HS-5 (cell line): ENCODE measurements at places on chromosomes 6 and 20.

GRCh38 chr6:147699637-147700036 lies 191.1 kb downstream of the SAMD5 start:
- peak; percentile 62 for DNase-seq

DNA sequence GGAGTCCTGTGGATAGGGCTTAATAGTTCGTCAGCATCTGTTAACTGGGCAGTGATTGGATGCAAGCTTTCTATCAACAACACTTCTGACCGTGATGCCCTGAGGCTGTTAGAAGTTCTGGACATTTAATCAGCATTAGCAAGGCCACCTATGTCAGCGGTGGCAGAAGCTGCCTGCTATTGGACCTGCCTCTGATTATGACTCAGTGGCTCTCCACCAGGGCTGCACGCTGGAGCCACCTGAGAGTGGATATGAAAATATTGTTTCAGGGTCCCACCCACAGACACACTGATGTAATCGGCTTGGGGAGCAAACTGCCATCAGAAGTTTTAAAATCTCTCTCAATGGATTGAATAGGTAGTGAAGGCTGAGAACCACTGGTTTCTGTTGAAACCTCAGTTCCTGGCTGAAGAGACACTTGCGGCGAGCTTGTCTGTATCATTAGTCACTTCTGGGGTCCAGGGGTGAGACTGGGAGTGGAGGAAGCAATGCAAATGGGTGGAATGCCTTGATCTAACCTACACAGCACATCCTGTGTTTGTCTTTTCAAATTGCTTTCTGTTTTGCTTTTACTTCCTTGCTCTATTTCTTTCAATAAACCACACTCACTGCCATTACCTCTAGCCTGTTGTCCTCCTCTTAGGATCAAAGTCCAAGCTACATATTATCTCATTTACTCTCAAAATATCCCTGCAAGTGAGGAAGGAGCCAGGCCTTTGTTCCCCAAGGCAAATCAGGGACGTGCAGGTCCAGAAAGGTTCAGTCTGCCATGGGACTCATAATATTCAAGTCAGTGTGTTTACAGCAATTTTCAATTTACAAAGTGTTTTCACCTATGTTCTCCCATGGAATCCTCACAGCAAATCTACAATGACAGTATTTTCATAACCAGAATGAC lies 4.2 kb downstream of the CLIC5 start:
- no peak for DNase-seq

- no peak for DNase-seq
Observed at GRCh38 chr20:17825960-17826843, 126.4 kb downstream of the BANF2 start.

DNA sequence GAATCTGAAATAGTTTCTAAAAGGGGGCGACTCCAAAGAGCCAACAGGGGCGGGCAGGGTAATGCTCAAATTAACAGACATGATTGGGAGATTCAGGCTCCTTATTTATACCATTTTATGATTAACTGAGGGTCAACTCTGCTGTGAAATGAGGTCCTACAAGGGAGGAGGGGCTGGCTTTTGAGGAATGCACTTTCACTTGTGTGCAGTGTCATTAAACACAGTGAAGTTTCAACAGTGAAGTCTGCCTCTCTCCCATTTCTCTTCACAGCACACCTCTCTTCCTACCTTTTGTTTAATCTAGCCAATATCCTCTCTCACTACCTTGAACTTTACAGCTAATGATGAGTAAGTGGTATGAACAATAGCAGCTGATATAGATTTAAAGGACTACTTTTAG lies 557.3 kb upstream of the CITED2 start:
- no peak for DNase-seq

GRCh38 chr20:32681175-32682084 lies 7.7 kb upstream of the C20orf203 start:
- no peak for DNase-seq

- DNase-seq, result no peak
Observed at GRCh38 chr6:53287336-53288225, 61.2 kb downstream of the ELOVL5 start.

GRCh38 chr6:127515234-127515793 lies 3.8 kb downstream of the MTCL3 start:
- no peak for DNase-seq

- peak; percentile 88 for DNase-seq
Observed at GRCh38 chr6:143556529-143556928, 45.0 kb upstream of the FUCA2 start.

DNA sequence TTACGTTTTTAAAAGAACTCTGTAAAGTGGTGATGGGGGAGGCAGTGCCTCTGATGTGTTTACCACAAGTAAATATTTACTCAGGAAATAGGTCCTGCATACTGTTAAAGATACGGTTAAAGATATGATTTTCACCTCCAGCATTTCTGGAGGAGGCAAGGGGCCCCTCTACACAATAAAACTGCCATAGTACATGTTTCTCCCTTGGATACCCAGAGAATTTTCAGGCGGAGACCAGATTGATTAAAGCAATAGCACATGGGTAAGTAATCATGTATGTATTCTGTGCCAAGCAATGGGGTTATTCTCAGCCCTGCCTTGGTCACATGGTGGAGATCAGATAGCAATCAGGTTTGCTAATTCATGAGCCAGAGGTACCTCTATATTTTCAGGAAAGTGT lies 9.6 kb downstream of the RIPOR2 start:
- DNase-seq, result no peak

GRCh38 chr6:163946437-163946836 lies 531.9 kb downstream of the QKI start:
- no peak for DNase-seq

- DNase-seq, result no peak
Observed at GRCh38 chr20:8303651-8304050, 171.6 kb downstream of the PLCB1 start.

DNA sequence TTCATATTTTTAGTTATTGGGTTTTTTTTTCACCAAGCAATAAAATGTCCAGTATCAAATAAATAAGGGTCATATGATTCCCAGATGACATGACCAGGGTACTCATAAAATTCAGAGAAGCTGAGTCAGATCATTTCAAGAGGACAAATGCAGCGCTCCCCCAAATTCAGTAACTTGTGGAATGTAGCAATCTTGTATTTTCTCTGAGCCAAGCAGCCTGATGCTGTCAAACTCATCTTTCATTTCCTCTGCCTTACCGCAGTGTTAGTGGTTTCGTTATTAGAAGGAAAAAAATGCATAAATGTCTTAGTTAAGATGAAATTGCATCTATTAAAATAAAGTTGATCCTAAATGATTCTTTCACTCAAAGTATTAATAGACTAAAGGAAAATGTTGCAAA lies 57.8 kb upstream of the EDN1 start:
- peak; percentile 87 for DNase-seq

- no peak for DNase-seq
Observed at GRCh38 chr20:37880726-37881591, 22.0 kb upstream of the VSTM2L start.

GRCh38 chr6:141830530-141830929 lies 302.2 kb upstream of the GJE1 start:
- DNase-seq, result no peak

- DNase-seq, result no peak
Observed at GRCh38 chr6:6564154-6564553, 24.4 kb upstream of the LY86 start.

- DNase-seq, result no peak
Observed at GRCh38 chr6:110882274-110882619, 7.7 kb downstream of the AMD1 start.

DNA sequence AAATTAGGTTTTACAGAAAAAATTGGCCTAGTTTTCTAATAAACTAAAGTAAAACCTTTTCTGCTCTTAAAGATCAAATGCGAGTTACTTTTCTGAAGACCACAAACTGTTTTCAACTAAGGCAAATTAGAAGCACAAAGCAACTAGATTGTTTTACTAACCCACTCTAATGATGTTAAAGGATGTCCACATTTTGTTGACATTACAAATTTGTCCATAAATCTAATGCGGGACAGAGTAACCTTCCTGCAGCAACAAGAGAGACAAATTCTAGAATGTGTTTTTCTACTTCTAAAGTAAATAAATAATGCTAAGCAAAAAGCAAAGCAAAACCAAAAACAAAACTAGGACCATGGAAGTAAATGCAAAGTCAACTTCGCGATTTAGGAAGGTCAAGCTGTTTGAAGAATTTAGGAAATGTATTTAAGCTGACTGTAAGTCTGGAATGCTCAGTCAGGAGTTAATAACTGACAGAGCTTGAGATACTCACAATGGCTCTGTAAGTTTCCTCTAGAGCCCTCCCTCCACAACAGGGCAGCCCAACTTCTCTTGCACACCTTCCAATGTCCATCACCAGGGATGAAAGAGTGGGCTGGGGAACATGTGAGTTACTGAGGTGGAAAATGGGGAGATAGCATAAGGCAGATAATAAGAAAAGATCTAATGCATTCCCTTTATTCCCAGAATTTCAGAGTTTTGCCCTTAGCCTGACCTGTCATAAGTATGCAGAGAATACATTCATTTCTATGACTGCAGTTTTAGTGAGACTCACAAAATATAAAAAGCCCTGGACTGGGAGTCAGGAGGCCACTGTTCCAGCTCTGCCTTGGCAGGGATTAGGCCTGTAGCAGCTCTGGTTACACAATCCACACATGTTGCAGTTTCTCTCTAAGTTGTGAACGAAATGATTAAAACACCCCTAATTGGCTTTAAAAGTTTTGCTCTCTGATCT lies 158.8 kb downstream of the FOXA2 start:
- no peak for DNase-seq

- no peak for DNase-seq
Observed at GRCh38 chr6:169241688-169242350, 11.8 kb downstream of the THBS2 start.

- DNase-seq, result no peak
Observed at GRCh38 chr6:11744753-11745152, 33.9 kb downstream of the ADTRP start.

GRCh38 chr6:34559651-34560365 lies 3.7 kb upstream of the SPDEF start:
- no peak for DNase-seq

GRCh38 chr6:102356170-102356569 lies 962.7 kb downstream of the GRIK2 start:
- no peak for DNase-seq

DNA sequence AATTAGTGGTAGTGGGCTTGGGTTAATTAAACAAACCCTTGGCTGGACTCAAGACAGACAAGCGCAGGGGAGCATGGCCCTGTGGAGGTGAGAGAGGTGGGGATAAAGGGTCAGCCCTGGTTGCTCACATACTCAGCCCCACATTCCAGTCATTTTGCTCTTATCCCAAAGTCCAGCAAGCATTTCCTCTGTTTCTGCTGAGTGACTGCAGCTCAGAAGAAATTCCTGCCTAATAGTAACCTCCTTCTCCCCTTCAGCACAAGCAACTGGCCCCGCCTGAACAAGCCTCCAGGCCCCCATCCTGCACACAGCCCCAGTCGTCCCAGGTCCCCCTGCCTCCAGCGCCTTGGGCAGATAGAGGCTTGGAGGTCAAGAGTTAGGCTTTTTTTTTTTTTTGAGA lies 3.6 kb upstream of the TFEB start:
- no peak for DNase-seq

DNA sequence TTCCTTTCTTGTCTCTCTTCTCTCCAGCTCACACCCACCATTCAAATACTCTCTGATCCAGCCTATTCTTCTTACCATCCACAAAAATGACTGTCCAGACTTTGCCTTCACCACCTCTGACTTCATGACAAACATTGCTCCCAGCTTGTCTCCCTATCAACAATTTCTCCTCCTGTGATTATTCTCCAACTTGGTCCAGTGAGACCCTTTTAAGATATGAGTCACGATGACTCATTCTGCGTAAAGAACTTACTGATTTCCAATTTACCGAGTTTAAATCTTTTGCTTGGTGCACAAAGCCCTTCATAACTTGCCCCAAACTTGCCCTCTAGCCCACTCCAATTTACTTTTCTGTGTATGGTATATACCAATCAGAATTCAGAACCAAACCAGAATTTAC lies 833.2 kb downstream of the MAFB start:
- no peak for DNase-seq

DNA sequence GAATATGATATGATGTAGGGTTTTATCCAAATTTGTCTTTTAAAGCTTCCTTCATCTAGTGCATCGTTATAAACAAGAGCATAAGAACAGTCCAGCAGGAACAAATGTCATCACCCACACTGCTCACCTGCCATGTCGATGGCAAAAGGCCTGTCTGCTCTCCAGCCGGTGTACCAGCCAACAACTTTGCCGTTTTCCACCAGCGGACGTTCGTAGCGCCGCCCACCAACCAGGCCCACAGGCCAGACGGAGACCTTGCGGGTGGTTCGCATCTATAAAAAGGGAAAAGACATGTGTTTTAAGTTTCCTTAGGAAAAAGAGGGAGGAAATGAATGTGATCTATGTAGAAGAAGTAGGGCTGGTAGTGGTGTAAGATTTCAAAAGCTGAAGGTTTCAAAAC lies 62.9 kb downstream of the B3GAT2 start:
- no peak for DNase-seq

- peak; percentile 90 for DNase-seq
Observed at GRCh38 chr6:140623498-140623897, 1249.0 kb upstream of the CITED2 start.

GRCh38 chr6:117600008-117600743 lies 2.1 kb downstream of the GOPC start:
- DNase-seq, result no peak

GRCh38 chr20:48371211-48371610 lies 456.6 kb downstream of the PREX1 start:
- DNase-seq, result no peak

- peak; percentile 47 for DNase-seq
Observed at GRCh38 chr6:105051941-105052471, 95.1 kb downstream of the LIN28B start.

DNA sequence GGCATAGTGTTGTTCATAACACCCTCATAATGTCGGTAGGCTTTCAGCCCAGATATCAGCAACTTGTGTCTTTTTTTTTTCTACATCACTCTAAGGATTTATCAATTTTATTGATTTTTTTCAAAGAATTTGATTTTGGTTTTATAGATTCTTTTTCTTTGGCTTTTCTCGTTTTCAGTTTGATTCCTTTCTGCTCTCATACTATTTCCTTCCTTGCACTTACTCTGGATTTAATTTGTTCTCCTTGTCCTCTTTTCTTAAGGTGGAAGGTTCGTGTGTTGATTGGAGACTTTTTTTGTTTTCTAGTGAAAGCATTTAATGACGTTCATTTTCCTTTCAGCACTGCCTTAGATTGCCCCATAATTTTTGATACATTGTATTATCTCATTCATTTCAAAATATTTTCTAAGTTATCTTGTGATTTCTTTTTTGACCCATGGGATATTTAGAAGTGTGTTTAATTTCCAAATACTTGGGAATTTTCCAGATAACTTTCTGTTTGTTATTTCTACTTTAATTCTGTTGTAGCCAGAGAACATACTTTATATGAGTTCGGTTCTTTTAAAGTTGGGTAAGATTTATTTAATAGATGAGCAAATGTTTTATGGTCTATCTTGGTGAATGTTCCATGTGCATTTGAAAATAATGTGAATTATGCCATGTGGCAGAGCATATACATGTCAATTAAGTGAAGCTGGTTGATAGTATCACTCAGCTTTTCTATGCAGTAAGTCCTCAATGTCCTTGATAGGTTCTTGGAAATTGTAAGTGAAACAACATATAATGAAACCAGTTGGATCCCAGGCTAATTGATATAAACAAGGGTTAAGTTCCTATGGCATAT lies 62.8 kb downstream of the IRF4 start:
- no peak for DNase-seq

- no peak for DNase-seq
Observed at GRCh38 chr20:38635721-38636288, 34.2 kb downstream of the ARHGAP40 start.

GRCh38 chr20:41480054-41480770 lies 113.6 kb upstream of the EMILIN3 start:
- no peak for DNase-seq

- DNase-seq, result no peak
Observed at GRCh38 chr6:12842114-12842513, 125.5 kb downstream of the PHACTR1 start.
